T-cell (primary cell): ENCODE measurements at places on chromosomes 16 and 17. TPM values are rescaled to one million over a fixed set of nuclear protein-coding genes. Genes with fewer than 3 reads are reported as not detected.

- no peak for DNase-seq
These were observed 4.0 kb upstream of the SCRN2 start for GRCh38 chr17:47844814-47845715.

GRCh38 chr16:72241930-72242329, 70.0 kb upstream of the PMFBP1 start:
- DNase-seq, result no peak

DNA sequence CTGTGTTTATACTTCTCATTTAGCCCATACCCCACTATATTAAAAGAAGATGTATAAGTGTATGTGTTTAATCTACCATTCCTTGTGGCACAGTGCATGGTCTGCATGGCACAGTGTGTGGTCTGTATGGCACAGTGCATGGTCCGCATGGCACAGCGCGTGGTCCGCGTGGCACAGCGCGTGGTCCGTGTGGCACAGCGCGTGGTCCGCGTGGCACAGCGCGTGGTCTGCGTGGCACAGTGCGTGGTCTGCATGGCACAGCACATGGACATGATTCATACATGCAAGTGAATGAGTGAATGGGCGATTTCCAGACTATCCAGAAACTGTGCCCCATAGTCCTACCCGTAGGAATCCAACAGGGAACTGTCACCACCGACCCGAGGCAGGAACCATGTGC, 632.6 kb downstream of the MAF start:
- no peak for DNase-seq

DNA sequence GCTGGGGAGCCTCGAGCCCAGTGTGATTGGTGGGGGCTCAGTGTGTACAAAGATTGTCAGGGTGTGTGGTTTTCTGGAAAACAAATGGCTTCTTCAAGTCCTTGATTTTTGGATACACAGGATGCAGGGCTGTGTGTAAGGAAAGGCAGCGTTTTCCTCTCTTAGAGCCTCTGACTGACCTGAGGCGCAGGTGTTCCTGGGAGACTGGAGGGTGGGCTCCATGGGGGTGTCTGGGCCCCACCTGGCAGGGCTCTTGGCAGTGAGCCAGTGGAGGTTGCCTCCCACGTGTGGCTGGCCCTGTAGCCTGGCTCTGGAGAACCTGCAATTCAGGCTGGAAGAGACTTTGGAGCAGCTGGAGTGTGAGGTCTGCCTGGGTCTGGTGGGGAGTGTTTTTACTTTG, 5.0 kb downstream of the FOXK2 start:
- no peak for DNase-seq

DNA sequence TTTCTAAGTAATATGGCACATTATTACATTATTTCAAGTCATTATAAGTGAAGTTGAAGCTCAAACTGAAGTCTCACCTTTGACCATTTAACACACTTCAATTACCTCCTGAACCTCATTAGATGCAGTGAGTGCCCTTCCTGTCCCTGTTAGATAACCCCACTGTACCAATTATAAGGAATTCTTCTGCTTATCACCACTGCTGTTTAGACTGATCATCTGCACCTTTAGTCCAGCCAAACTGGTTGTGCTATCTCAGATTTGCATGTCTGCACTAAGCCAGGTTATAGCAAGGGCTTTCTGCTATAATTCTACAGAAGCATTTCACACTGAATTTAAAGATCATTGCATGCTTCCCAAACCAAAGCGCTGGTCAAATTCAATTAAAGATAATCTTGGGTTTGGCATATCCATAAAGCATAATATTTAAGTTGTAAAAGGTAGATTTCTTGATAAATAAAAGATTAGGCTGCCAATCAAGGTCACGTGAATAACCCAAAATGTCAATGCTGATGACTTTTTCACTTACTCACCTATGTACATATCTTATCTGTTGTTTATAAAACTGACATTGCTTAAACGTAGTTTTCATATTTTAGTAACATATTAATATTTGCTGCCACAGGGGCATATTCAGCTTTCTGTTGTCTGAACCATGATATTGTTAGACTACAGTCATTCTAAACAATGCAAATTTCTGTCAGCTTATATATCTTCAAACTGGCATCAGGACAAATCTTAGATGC, 11.9 kb downstream of the ITFG1 start:
- no peak for DNase-seq

ZNF174 gene
- 18.7 TPM for total RNA-seq

- DNase-seq, result no peak
These were observed 8.4 kb downstream of the VPS9D1 start for GRCh38 chr16:89712274-89712781.

CTRB1 gene
- 6.1 TPM for total RNA-seq

PRSS33 gene
- not detected for total RNA-seq

ERBB2 gene
- 4.6 TPM for total RNA-seq

HOXB9 gene
- total RNA-seq, result 0.43 TPM
